ENCODE measurements at places on chromosomes 3 and 15. TPM values are rescaled to one million over a fixed set of nuclear protein-coding genes. Genes with fewer than 3 reads are reported as not detected.

Gene DCLK3
- not detected for polyA plus RNA-seq

Gene THAP10
- polyA plus RNA-seq, result 3.8 TPM

Gene CHDH
- 0.13 TPM for polyA plus RNA-seq

Gene FETUB
- not detected for polyA plus RNA-seq

Gene ABHD17C
- 19.2 TPM for polyA plus RNA-seq

Gene C3orf85
- polyA plus RNA-seq, result not detected

Gene NTRK3
- polyA plus RNA-seq, result 0.10 TPM

Gene PDZRN3
- polyA plus RNA-seq, result 5.1 TPM

Gene DIS3L
- polyA plus RNA-seq, result 15.6 TPM

Gene RYR3
- polyA plus RNA-seq, result not detected

Gene RTP3
- polyA plus RNA-seq, result not detected

DNA sequence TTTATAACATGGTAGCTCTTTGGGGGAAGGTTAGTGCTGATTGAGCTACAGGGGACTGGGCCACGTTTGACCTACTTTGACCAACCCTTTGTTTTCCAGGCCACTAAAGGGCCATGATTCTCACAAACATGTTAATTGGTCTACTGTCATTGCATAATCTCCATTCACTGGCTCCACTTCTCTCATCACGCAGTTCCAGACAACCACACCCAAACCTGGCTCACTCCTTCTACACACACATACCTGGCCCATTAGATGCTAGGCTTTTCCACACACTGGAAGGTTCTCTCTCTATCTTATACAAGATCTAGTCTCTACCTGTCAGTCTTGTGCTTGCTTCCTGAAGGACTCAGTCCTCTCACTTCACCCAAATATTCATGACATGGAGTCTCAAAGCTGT is 15.9 kb downstream of the TGM5 start:
- DNase-seq, result no peak

DNA sequence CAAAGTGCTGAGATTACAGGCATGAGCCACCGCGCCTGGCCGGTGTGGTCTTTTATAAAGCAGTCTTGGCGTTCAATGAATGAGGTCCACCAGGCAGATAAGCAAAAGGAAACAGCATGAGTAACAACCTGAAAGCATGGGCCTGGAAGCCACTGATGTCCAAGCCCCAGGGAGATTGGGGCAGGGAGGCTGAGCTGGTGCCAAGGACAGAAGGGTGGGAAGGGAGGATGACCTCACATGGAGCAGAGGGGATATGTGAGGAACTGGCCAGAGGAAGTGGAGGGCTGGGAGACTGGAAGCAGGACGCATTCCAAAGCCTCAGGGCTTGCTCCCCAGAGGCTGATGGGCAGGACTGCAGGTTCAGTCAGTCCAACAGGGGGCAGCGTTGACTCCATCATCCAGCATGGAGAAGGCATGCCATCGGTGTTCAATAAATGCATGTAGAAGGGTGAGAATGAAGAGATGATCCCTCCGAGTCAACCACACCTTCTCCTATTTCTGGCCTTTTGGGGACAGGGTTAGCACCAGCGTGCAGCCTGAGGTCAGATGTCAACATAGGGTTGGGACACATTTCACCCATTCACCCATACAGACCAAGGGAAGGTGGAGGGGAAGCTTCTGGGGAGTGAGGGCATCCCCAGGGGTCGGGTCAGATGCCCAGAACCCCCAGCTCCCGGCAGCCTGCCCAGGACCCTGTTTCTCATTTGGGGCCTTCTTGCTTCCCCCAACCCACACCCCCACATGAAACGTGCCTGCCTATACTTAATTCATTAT is 14.8 kb downstream of the MYL3 start:
- peak; percentile 27 for DNase-seq

DNA sequence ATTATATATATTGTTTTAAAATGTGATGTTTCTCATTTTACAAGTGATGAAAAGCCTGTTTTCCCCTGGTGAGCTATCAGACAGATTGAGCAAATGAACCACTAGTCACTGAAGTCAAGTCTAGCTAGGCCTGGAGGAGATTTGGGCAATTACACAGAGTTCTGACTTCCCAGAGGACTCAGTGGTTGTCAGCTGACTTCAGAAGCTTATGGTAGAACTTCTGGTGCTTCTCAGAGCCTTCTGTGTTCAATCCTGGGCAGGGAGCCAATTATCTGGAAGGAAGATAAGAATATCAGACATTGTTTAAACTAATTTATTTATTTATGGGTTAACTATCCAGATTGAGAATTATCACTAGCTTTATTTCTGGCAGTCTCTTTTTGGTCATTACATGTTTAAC is 37.7 kb upstream of the NAALADL2 start:
- no peak for DNase-seq

DNA sequence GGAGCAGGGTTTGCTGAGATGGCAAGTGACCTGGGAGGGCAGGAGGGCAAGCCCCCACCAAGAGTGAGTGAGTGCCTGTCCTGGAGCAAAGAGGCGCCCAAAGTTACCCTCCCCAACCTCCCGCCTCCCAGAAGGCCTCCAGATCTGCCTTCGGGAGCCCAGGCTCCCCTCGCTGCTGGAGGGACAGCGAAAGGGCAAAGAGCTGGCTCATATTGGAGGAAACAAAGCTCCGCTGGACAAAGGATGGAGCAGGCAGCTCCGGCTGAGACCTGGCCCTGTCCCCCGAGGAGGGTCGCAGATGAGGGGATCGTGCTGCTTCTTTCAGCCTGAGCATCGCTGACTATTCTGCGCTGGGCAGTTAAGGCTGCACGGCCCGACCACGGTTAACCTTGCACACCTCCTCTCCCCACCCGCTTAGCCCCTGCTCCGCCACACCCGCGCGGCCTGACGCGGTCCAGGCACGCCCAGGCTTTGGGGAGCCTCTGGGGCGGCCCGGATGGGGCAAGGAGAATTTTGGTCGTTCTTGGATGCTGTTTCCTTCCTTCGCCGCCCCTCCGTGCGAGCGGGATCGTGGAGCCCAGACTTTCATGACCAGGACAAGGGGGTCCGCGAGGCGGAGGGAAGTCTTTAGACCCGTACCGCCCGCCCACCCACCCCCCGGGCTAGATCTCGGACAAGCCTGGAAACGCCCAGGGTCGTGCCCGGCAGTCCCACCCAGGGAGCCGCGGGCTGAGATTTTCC is 651 bp downstream of the PLCD1 start:
- DNase-seq, result no peak

- no peak for DNase-seq
These were observed 104.6 kb downstream of the ATP1B3 start for GRCh38 chr3:141981084-141981483.

GRCh38 chr3:98991393-98991792 is 89.9 kb upstream of the DCBLD2 start:
- no peak for DNase-seq

DNA sequence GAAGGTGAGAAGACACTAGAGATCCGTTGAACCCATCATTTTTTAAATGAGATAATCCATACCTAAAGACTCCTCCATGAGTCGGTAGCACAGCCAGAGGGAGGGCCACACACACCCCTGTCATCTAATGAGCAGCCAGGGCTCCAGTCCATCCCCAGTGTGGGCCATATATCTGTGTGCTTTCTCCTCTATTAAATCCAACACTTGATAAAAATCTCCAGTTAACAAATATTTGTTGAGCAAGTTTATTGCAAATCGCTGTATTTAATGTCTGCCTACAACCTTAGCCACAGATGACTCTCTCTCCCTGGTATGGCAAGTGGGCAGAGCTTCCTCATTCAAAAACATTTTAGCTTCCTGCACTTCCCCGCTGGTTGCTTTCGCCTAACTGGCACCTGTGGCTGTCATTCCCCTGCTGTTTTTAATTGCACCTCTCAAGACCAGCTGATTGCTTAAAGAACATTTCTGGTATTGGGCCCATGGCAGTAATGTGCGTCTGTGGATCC is 82.8 kb downstream of the SMAD3 start:
- peak; percentile 73 for DNase-seq

- DNase-seq, result no peak
These were observed 325 bp downstream of the ALCAM start for GRCh38 chr3:105367063-105367405.

DNA sequence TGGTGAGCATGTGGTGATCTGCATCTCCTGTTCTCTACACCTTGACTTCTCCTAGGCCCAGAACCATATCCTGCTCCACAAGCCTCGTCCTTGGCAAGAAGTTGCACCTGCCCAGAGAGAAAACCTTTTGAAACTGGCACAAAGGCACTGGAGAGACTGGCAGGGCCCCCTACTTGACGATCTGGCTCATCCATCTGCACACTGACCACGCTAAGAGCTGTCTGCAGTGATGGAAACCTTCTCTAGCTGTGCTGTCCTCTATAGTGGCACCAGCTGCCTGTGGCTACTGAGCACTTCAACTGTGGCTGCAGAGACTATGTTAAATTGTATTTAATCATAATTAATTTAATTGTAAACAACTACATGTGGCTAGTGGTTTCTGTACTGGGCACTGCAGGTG is 26.2 kb upstream of the SRP14 start:
- DNase-seq, result no peak

DNA sequence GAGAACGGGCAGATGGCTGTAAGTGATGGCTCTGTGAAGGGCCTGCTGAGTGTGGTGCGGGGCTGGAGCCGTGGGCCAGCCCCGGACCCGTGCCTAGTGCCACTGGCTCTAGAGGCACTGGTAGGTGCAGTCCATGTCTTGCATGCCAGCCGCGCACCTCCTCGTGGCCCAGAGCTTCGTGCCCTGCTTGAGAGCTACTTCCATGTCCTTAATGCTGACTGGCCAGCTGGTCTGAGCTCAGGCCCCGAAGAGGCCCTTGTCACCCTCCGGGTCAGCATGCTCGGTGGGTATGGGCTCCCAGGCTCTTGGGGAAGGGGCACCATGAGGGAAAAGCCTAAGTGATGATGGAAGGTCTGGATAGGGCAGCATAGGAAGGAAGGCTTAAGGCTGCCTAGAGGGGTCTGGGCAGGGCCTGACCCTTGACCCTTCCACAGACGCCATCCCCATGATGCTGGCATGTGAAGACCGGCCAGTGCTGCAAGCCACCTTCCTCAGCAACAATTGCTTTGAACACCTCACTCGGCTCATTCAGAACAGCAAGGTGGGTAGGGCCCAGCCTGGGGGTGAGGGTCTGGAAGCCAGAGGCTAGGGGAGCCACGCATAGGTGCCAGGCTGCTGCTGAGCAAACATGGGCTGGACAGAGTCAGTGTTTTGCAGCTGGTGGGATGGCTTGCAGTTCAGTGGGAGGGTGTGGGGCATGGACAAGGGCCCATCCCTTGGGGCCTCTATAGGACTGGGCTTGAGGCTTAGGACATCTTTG is 12.1 kb downstream of the NBEAL2 start:
- DNase-seq, result no peak

DNA sequence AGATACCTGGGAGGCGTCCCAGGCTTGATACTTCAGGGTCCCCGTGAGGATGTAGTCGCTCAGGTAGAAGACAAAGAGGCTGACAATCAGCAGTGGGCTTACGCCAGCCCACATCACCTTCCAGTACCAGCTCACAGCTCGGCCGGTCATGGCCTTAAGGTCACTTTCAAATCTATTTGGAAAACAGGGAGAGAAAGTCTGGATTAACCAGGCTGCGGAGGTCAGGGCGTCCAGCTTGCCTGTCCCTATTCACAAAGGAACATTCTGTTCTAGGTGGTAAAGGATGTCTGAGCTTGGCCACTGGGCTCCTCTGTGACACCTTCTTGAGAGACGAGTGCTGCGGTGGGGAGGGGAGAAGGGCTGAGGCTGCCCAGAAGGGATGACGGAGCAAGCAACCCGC is 36.5 kb downstream of the SLC6A20 start:
- DNase-seq, result no peak

- no peak for DNase-seq
These were observed 24.2 kb upstream of the LRRFIP2 start for GRCh38 chr3:37198547-37198946.

- no peak for DNase-seq
These were observed 14.6 kb downstream of the PSMD6 start for GRCh38 chr3:64008487-64009351.

GRCh38 chr3:13718436-13718835 is 161.4 kb downstream of the WNT7A start:
- DNase-seq, result no peak

GRCh38 chr15:94277485-94277884 is 46.1 kb downstream of the MCTP2 start:
- DNase-seq, result no peak

DNA sequence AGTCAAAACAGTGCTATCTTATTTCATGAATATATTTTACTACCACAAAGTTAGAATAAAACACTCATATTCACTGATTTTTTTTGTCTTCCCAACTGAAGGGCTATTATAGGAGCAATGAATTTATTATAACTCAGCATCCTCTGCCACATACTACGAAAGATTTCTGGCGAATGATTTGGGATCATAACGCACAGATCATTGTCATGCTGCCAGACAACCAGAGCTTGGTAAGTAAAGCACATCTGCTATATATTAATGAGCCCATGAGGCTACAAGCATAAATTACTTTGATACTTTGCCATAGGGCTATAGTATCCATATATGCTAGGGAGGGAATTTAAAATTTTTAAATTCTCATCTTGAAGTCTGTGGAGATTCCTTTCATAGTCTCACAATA is 95.9 kb downstream of the FEZF2 start:
- DNase-seq, result no peak

- DNase-seq, result no peak
These were observed 153.8 kb downstream of the SPATA16 start for GRCh38 chr3:172987273-172987672.

GRCh38 chr3:69649120-69650065 is 89.9 kb upstream of the MITF start:
- DNase-seq, result no peak

DNA sequence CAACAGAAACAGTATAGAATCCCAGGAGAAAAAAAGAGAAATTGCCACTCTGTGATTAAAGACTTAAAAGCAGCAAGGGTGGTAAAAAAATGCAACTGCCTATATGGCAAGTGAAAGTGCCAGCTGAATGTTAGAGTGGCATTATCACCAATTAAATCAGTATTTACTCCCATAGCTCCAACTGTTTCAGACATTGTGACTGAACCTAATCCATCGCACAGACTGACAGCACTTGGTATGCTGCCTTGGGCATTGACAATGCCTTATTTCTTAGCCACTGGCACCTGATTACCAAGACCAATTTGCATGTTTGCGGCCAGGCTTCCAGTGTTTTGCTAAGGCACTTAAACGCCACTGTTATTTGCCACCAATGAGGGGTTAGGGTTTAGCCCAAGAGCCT is 201.9 kb upstream of the NECTIN3 start:
- DNase-seq, result no peak

DNA sequence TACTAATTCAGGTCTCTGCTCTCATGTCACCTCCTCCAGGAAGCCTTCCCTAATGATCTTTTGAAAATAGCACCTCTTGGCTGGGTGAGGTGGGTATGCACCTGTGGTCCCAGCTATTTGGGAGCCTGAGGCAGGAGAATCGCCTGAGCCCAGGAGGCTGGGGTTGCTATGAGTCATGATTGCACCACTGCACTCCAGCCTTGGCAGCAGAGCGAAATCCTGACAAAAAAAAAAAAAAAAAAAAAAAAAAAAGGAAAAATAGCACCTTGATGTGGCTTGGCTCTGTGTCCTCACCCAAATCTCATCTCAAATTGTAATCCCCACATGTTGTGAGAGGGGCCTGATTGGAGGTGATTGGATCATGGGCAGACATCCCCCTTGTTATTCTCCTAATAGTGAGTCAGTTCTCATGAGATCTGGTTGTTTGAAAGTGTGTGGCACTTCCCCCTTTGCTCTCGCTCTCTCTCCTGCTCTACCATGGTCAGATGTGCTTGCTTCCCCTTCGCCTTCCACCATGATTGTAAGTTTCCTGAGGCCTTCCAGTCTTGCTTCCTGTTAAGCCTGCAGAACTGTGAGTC is 11.2 kb upstream of the RNU6-1 start:
- no peak for DNase-seq

GRCh38 chr15:66389859-66390381 is 3.2 kb downstream of the MAP2K1 start:
- no peak for DNase-seq

All from BJ (cell line).